ENCODE measurements at places on chromosomes 3 and 15. TPM values are rescaled to one million over a fixed set of nuclear protein-coding genes. Genes with fewer than 3 reads are reported as not detected.

Gene PLCB2
- total RNA-seq, result 90.4 TPM

Gene CACNA2D2
- total RNA-seq, result 3.3 TPM

Gene GOLGA6D
- 0.55 TPM for total RNA-seq

Gene TRIM42
- total RNA-seq, result not detected

Gene REC114
- not detected for total RNA-seq

Gene FYCO1
- total RNA-seq, result 17.6 TPM

Gene TERC
- total RNA-seq, result 23.0 TPM

Gene SPATA12
- not detected for total RNA-seq

Gene CYP1A2
- total RNA-seq, result not detected

Gene NPAP1
- total RNA-seq, result not detected

Gene SATB1
- 962 TPM for total RNA-seq

Gene WDR76
- 108 TPM for total RNA-seq

Gene CACNA2D3
- total RNA-seq, result not detected

Gene NAA50
- total RNA-seq, result 105 TPM

Gene ROBO2
- not detected for total RNA-seq

Gene GNB5
- 26.8 TPM for total RNA-seq

Gene EFHB
- total RNA-seq, result 1.8 TPM

Gene P2RY13
- total RNA-seq, result not detected

Data from activated T-cell treated with anti-CD3 and anti-CD28 coated beads, Interleukin-2, amount 50 U/mL, for 72 hours (primary cell).